ENCODE measurements at places on chromosomes 4 and X.

GRCh38 chrX:46618947-46619346, 45.4 kb downstream of the CHST7 start:
- no peak for DNase-seq

DNA sequence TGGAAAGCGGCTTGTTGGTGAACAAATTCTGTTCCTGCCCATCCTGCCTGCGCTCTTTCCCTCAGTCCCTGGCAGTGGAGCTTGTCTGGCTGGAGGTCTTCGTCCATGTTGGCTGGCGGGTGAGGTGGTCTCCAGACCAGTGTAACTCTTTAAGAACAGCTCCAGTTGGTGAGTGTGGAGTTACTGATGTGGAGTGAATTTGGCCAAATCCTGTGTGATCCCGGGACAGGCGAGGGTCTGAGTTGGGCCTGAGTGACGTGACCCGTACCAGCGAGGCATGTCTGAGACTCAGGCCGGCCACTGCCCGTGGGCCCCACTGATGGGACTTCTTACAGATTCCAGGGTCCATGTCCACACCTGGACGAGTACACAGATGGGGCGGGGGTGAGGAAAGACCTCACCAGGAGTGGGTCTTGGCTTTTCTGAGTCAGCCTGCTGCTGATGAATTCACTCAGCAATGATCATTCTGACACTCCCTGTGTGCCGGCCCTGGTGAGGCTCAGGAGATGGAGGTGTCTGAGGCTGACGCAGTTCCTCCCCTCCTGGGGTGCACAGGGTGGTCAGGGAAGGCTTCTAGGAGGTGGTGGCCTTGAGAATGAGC, 45.5 kb downstream of the PSAPL1 start:
- no peak for DNase-seq

DNA sequence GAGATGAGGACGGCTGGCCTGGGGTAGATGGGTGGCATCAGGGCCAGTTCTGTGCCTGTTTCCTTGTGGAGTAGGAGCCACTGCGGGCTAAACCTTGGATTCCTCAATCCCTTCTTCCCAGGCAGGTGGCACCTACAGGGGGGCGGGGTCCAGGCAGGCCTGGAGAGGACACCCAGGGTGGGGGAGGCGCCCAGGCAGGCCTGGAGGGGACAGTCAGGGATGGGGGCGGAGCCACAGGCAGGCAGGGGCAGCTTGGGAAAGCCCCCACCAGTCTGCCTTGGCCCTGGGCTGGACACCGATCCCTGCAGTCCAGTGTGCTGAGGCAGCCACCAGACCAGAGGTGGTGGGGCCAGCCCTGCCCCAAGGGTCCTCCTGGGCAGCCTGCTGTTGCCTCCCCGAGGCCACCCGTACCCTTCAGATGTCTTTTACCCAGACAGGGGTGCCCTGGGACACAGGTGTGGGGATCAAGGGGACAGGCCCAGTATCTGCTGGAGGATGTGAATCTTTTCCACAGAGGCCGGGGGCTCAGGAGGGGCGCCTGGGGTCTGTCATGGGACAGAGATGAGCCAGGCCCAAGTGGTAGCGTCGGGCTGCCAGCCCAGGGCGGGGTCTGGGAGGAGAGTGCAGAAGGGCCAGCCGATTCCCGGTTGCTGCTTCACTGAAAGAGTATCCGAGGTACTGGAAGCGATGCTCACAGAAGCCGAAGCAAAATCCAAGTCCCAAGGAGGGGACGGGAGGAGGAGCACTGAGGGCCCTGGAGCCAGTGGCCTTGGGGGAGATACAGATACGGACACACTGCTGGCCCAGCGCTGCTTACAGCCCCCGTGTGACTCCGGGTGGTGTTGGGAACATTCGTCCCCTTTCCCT, 34.5 kb downstream of the LRPAP1 start:
- no peak for DNase-seq

GRCh38 chrX:107686026-107686425, 57.7 kb downstream of the PRPS1 start:
- no peak for DNase-seq

DNA sequence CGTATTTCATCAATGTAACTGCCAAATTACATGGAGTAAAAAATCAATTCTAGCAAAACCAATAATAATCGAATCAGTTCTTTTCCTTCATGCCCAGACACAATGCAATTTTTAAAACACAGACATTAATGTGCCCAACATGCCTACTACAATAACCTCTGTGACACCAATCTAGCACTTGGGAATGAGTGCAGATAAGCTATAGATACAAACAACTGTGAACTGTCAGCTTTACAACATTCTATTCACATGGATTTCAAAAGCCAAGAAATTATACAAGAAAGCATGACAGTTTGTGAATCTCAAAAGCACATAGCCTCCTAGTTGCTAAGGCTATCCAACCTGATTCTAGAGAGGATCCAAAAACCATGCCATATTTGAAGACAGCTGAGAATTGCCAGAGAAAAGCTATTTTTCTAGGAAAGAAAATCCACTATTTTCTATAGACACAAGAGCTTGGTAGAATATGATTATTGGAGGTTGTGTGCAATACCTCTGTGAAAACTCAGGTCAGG, 80.6 kb downstream of the COMMD8 start:
- DNase-seq, result no peak

DNA sequence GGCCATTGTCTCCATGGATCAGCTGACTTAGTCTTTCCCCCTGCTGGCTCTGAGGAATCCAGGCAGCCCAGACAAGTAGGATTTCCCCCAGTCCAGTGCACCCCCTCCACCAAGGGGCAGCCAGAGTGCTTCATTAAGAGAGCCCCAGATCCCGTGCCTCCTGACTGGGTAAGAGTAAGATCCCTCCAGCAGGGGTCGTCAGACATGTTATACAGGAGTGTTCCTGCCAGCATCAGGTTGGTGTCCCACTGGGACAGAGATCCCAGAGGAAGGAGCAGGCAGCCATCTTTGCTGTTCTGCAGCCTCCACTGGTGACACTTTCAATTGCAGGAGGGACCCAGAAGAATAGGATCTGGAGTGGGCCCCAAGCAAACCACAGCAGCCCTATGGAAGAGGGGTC, 29.0 kb upstream of the INPP4B start:
- DNase-seq, result no peak

DNA sequence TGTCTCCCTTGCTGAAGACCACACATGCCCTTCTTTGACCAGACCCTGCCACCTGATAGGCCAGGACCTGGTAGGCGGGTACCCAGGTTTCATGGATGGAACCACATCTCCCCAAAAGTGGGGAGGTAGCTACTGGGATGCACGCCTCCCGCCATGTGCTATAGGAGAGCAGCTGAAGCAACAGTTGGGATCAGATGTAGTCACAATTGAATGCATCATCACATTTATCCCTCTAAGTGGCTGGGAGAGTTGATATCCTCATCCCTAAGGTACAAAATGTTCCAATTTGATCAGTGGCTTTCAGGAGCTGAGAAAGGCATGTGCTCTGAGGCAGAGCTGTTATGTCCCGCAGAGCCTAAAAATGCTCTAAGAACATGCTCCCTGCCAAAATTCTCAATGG, 54.0 kb upstream of the MTM1 start:
- DNase-seq, result no peak

DNA sequence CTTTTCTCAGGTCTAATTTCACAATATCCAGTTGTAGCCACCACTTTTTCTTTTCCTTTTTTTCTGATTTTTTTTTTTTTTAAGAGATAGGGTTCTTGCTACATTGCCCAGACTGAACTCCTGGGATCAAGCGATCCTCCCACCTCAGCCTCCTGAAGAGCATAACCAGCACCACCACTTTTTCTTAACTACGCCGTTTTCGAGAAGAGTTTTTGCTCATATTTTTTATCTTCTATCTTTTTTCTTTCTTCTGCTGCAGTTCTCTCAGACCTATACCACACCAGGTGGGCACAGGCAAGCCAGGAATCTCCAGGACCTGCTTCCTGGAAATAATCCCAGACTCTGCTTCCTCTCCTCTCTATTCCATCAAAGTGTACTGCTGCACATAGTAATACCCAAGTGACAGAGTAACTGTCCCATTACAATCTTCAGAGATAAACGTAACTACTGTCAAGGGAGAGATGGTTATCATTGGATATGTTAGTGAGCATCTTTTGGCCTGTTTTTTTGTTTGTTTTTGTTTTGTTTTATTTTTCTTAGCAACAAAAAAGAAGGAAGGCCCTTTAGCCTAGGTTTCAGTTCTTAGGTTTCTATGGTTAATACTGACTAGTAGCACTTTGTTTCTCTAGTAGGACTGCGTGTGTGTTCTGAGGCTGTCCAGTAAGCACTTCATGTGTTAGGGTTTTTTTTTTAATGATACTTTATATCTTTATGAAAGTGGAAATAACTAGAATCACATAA, 59.2 kb upstream of the TXK start:
- no peak for DNase-seq

- no peak for DNase-seq
Observed at GRCh38 chr4:82784681-82785610, 13.7 kb downstream of the SCD5 start.

DNA sequence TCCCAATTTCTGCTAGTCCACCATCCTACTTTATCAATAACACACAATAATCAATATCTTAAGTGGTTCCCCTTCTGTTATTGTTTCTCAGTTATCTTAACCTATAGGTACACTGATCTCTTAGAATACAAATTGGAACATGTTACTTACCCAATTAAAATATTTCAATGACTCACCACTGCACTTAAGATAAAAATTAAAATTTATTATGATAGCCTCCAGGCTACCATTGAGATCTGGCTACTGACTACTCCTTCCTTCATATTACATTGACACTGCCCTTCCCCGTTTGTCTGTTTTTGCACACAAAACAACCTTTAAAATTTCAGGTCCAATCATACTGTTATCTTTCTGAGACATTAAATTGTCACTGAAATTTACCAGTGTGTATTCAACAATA, 1074.7 kb downstream of the ADGRL3 start:
- DNase-seq, result no peak

GRCh38 chr4:26015133-26015651, 101.2 kb downstream of the SMIM20 start:
- no peak for DNase-seq

DNA sequence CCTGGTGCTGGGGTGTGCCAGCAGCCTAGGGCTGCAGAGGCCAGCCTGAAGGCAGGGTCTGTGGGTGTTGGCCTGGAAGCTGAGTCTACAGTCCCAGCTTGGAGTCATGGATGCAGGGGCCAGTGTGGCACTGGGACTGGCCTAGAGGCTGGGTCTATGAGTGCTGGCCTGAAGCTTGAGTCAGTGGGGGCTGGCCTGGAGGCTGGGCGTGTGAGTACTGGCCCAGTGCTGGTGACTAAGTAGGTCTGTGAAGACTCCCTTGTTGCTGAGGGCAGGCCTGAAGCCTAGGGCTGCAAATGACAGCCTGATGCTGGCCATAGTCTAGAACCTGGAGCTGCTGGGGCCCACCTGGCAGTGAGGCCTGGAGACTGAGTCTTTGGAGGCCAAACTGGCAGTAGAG, 31.3 kb upstream of the ALG13 start:
- no peak for DNase-seq

Measured in activated T-cell treated with anti-CD3 and anti-CD28 coated beads for 4 hours (primary cell).